ENCODE measurements at places on chromosomes 4 and X.

GRCh38 chrX:81120258-81120935 lies 81.3 kb downstream of the HMGN5 start:
- no peak for DNase-seq

DNA sequence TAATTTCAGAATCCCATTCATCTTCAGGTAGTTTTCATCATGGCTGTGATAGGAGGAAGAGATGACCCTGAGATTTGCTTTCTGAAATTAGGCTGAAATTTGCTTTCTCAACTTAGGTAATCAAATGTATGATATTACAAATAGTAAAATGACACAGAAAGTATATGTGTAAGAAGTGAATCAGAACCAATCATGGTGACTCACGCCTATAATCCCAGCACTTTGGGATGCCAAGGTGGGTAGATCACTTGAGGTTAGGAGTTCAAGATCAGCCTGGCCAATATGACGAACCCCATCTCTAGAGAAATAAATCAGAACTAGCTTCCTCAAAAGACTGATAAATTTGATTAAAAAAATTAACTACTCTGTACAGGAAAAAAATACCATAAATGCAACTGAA lies 555.4 kb downstream of the STPG2 start:
- DNase-seq, result no peak

DNA sequence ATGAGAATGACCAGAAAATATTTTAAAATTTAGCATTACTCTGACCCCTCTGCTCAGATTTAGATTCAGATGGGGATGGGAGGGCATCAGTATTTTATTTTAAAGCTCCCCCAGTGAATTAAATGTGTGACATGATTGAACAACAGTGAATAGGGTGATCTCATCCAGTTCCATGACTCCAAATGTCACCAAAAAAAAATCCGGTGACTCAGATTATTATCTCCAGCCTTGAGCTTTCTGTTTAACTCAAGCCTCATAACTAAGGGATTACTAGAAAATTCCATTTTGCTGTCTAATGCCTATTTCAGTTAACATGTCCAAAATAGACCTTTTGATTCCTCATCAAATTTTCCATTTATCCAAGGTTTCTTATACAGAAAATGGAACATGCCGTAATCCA lies 121.8 kb upstream of the TMEM47 start:
- DNase-seq, result no peak

DNA sequence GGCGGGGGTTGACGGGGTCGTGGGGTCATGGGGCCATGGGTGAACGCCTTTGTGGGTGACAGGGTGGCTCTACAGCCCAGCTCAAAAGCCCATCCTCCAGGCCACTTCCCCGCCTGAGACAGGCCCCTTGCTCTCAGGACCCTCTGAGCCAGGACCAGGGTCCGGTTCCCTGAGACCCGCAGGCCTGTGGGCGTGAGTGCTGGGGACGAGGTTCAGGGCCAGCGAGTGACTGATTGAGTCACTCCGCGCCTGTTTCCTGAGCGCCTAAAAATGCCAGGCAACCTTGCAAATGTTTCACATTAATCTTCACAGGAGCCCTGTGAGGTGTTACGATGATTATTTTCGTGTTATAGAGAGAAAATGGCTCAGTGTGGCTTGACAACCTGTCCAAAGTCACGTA lies 97.8 kb downstream of the ZNF674 start:
- DNase-seq, result no peak

- no peak for DNase-seq
Observed at GRCh38 chrX:150642423-150642822, 50.8 kb upstream of the MTMR1 start.

DNA sequence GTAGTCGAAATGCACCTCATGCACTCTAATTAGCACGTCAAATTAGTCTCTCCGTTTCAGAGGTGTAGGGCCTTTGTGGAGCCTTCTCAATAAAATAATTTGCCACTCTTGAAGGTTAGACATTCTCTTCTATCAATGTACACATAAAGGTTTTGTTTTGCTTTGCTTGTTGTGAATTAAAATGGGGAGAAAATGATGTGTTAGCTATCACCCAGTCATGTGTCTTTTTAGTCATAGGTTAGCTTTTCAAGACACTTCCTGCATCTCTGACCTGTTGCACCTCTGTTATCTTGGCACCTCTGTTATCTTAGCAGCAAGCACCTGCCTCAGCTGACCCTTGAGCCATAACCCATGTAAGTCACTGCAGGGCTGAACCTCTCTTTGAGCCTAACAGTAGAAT lies 936 bp downstream of the TMEM144 start:
- no peak for DNase-seq

DNA sequence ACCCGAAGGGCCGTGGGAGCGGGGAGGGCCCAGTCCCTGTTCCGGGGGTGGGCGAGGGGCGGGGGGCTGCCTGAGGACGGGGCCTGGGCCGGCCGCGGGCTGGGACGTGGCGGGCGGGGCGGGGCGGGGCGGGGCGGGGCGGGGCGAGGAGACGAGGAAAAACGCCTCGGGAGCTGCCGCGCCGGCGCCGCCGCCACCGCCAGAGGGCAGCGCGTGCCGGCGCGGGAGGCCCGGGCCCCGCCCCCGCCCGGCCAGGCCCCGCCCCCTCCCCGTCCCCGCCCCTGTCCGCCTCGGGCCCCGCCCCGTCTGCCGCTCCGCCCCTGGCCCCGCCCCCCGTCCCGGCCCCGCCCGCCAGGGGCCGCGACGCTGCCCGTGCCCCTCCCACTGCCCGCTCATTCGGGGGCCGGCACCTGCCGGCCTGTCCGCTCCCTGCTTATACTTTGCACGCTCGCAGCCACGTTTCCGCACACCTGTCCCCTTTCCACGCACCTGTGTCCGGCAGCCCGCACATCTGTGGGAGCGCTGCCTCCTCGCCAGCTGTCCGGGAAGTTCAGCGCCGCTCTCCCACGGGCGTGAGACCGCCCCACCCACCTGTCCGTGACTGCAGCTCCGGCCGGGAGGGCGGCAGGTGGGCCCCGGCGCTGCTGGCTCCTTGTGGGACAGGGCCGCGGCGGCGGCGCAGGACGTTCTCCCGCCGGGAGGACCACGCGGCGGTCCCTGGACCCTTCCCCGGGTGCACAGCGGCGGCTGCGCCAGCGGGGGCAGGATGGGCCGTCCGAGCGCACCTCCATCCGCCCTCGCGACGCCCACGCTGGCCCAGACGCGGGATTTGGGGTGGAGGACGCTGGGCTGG lies 1.7 kb upstream of the FGFRL1 start:
- peak; percentile 57 for DNase-seq

DNA sequence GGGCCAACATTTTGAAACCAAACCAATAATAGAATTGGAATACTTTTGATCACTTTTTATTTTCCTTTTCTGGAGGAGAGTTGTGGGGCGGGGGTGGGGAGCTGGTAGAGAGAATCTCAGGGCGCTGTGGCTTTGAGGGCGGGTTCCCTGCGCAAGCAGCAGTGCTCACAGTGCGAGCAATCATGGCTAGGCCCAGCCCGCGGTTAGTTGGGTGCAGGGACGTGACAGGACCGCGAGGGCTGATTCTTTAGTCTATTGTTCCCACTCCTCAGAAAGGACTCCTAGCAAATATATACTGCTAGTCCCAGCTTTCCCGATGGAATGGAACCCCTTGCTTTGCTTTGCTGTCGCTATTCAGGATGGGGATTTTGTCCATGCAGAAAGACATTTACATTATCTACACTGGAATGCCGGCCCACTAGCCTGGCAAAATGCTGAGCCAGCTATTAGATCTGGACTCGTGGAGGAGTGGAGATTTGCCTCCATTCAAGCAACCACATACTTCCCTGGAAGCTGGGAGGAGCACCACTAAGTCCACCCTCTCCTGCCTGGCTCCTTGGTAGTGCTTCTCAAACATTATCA lies 23.9 kb upstream of the APLN start:
- no peak for DNase-seq

DNA sequence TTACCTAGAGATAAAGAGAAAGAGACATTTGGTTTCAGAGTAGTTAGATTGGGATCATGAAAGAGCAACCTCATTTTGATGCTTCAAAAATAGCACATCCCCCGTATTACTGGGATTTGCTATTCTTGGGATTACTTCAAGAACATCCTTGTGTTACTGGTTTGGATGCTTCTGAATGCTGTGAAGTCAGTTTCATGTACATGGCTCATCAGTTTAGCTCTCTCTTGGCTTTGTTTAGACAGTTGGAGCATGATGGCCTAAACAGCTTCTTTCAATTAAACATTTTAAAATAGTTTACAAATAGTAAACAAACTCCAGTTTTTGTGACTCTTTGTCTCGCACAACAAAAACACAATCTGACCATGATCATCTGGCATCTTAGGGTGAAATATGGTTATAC lies 23.9 kb downstream of the HTT start:
- no peak for DNase-seq

DNA sequence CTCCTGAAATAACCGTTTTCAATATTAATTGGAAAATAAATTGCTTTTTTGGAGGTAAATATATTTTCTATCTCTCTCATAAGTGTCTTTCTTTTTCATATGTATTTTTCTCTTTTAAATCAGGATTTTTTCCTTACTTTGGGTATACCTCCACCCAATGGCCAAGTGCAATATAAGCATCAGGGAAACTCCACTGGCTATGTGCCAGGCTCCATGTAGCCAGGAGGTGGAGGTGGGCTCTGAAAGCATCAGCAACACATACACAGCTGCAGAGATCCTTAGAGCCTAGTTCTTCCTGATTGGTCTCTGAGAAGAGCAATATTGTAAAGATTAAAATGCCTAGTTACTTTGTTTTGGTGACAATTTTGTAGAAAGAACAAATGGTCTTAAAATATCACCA lies 3.4 kb downstream of the GABRA2 start:
- no peak for DNase-seq

DNA sequence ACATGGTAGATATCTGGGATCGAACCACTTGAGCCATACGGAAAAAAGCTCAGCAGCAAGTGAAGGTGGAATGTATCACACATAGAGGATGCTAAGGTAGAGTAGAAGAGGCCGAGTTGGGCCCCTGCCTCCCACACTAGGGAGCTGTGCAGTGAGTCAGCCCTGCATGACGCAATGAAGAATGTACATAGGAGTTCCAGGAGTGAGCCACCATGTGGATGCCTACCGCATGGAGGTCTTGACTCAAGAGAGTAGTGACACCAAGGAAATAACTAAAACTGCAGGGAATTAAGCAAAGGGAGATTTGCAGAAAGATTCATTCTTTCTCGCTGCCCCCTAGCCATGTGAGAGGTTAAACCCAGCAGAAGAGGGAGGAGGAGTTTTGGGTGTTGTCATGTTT lies 389.6 kb upstream of the IGFBP7 start:
- no peak for DNase-seq

- no peak for DNase-seq
Observed at GRCh38 chrX:47358387-47359065, 11.9 kb upstream of the ZNF157 start.

DNA sequence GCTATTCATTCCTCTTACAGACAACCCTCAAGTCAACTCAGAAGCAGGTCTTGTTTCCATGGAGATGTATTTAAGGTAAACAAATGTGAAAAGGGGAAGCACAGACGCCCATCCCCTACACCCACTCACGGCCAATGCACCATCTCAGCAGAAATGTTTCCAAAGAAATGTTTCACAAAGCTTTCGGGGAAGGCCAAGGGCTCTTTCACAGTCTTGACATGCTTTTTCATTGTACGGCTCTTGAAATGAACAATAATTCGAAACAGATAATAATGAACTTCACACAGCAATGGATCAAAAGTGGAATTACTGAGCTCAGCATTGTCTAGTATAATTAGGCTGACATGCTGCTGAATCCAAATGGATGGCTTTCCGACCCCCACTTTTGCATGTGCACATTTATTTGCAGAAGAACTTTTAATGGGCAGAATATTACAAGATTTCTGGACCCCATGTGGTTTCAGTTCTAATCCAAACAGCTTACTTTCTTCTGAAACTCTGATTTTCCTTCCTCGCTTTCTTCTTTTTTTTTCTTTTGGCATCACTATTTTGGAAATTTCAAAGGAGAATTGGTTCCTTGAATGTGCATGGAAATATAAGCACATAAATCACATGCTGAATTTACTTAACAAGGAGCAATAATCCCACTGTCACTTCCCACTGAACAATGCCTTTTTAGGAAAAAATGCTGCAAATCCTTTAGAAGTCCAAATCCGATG lies 160.9 kb downstream of the SMIM20 start:
- DNase-seq, result peak; percentile 58

DNA sequence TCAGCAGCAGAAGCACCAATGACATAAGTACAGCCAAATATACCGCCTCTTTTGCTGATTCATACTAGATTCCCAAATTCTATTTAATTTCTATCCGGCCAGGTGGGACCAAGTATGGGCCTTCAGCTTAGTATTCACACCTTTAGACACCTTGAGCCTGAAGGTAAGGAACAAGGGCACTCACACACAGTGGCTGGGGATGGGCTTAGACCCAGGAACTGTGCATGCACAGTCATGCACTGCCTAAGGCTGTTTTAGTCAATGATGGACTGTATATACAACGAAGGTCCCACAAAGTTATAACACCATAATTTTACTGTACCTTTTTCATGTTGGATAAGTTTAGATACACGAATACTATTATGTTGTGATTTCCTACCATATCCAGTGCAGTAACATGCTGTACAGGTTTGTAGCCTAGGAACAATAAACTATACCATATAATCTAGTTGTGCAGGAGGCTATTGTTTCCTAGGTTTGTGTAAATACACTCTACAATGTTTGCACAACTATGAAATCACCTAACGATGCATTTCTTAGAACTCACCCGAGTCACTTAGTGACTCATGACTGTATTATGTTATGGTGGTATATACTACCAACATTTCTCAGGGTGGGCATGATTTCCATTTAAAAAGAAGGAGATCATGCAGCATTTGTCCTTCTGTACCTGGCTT lies 9.7 kb upstream of the CLNK start:
- DNase-seq, result no peak

DNA sequence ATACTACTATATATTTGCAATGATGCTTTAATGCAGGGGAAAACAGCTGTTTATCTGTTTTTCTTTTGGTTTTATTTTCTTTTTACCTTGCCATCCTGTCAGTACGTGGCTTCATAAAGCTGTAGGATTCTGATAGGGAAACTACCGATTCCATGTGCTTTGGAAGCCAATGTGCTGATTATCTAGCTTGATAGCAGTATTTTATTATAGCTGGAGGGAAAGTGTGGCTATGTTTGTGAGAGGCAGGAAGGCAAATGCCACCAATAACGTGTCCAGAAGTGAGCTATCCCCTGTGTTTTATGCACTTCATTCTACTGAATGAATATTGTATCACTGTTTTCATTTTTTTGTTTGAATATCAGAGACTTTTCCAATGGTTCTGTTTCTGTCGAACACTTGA lies 43.7 kb downstream of the IL15 start:
- no peak for DNase-seq

DNA sequence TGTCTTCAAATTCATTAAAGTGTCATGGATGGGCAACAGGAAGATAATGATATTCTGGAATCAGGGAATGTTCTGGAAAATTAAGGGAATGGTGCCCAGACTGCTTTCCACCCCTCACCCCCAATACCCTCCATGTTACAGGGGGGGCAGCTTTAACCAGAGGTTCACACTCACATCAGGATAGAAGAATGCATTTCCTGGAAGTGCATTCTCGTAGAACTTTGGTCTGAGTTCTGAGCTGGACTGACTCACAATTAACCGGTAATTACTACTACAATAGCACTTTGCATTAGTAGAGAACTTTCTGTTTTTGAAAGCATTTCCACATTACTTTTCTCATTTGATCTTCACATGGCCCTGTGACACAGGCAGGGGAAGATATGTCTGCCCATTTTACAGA lies 52.5 kb upstream of the SHISA3 start:
- DNase-seq, result no peak

All from stimulated activated CD4-positive, alpha-beta T cell treated with anti-CD3 and anti-CD28 coated beads, Interleukin-1b, Interleukin-23, amount 100 ng/mL, for 24 hours (primary cell).